ENCODE measurements at places on chromosomes 3 and 15.

DNA sequence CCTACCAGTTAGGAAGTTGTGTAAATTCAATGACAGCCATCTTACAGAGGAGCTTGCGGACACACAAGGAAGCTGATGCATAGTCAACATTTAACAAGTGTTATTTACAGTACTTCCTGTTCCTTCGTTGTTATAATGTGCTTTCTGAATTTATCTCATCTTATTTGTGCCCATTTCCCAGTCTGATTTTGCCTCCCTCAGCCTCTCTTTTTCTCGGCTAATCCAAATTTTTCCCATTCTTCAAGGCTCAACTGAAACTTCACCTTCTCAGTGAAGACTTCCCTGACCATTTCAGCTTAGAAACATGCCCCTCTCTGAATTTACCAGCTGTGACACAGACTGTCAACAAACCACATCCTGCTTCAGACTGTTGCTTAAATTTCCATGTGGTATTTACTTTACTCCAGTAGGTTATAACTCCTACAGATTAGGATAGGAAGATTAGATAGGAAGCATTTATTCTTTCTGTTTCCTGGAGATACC lies 55.7 kb upstream of the CP start:
- DNase-seq = peak; percentile 73

GRCh38 chr3:170419557-170420087 lies 954 bp downstream of the CLDN11 start:
- DNase-seq = no peak

GRCh38 chr3:54376939-54377578 lies 254.7 kb downstream of the CACNA2D3 start:
- DNase-seq = no peak

GRCh38 chr15:95266451-95267061 lies 1035.2 kb downstream of the MCTP2 start:
- DNase-seq = no peak

- DNase-seq = no peak
Measured at GRCh38 chr3:5181469-5182141, 5.9 kb upstream of the EDEM1 start.

- DNase-seq = no peak
Measured at GRCh38 chr3:71505767-71506350, 77.7 kb downstream of the FOXP1 start.

DNA sequence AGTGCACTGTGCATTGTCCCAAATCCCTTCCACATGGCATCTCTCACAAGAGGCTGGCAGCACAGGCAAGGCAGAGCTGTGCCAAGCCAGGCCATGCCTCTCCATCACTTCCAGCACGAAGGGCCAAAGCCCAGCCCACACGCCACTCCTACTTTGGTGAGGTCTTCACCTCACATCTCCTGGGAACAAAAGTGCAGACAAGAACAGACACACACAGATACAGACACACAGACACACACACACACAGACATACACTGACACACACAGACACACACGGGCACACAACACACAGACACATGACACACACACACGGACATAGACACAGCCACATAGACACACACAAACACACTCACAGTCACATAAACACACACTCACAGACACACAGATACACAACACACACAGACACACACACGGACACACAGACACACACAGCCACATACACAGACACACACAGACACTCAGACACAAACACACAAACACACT lies 233.3 kb downstream of the UACA start:
- no peak for DNase-seq

DNA sequence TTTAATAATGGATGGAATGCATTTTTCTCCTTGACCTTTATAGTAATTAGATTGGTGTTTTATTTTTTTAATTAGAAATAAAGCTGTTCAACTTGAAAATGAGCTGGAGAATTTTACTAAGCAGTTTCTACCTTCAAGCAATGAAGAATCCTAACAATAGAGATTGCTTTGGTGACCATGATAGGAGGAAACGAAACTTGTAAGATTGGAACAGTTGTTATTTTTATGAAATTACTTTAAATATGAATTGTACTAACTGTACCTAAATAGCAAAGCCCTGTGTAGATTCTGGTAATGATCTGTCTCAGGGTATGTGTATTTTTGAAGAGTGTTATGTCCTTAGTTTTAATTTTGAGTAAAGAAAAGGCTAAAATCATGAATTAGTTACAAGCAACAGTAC lies 44.4 kb downstream of the MFN1 start:
- DNase-seq = no peak

- DNase-seq = no peak
Measured at GRCh38 chr15:71248386-71248785, 133.1 kb downstream of the THSD4 start.

DNA sequence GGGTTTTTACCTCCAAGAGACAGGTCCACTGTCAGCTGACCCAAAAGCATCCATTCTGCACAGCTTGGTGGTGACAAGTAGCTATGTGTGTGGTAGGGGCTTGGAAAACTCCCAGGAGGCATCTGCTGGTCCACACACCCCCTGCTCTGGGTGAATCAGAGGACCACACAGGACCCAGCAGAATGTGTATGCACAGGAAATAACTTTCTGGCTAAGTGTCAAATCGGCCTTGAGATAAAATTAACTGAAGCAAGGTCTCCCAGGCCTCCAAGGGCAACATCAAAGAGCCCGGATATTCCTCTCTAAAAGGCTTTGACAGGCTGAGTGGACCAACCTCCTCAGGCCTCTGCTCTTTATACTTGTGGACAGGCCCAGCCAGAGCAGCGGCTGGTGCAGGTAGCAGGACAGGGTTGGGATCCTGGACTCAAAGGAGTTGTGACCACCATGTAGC lies 66.5 kb downstream of the CTNNB1 start:
- peak; percentile 73 for DNase-seq

DNA sequence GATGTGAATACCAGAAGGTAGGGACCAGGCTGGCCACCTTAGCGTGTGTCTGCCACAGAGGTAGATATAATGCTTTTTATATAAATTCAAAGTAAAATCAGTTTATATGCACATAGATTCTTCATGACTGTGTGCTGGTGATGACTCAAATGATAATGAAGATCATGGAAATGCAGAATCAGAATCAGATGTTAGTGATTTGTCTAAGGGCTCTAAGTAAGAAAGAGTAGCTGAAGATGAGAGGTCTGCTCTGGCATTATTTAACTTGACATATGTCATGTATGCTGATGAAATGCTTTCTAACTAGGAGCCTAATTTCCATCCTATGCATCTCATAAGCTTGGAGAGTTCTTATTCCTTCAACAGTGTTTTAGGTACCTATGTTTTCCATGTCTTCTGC lies 50.3 kb upstream of the DPH6 start:
- no peak for DNase-seq

DNA sequence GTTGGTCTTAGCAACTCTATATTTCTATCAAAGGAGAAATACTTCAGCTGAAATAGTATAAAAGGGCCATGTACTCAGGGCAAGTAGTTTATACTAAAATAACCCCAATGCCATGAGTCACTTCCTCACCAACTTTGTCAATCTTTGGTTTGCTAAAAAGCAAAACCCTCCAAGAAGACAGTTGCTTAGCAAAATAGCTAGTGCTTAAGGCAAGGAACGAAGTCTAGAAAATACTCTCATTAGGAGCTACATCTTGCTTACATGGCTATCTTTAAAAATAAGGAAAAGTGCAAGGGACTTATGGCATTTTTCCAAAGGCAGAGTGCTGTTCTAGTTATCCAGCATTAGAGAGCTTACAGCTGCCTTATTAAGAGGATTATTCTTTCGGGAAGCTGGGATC lies 28.4 kb downstream of the P3H2 start:
- no peak for DNase-seq

GRCh38 chr15:78170848-78171773 lies 21.9 kb downstream of the IDH3A start:
- DNase-seq = no peak

DNA sequence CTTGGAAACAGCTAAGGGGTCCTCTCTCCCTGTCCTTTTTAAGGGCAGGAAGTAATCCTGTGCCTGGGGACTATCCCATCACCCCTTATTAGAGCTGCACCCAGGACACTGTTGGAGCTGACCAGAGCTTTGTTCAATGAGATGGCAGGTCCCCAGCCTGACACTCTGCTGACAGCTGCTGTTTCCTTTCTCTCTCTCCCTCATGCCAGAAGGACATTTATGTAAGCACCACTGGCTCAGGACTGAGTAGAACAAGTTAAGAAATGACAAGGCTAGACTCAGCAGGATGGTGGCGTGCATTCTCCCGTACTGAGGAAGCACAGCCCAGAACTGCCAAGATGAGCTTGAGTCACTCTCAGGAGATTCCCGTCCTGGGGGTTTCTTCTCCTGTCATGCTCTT lies 17.3 kb downstream of the GJD2 start:
- DNase-seq = no peak

DNA sequence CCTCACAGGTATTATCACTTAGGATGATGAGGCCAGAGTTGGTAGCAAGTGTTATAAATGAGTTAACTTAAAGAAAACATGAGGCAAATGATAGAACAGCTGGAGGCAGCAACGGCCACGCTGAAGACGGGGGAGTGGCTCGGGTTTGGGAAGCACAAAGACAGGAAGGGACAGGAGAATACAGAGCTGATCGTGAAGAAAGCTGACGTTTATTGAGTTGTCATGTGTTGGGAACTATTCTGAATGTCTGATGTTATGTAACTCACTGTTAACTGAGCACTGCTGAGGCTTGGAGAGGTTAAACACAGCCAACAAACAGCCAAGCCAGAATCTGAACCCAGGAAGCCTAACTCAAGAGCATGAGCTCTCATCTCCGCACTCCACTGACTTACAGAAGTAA lies 42.3 kb downstream of the FGD5 start:
- DNase-seq = no peak

DNA sequence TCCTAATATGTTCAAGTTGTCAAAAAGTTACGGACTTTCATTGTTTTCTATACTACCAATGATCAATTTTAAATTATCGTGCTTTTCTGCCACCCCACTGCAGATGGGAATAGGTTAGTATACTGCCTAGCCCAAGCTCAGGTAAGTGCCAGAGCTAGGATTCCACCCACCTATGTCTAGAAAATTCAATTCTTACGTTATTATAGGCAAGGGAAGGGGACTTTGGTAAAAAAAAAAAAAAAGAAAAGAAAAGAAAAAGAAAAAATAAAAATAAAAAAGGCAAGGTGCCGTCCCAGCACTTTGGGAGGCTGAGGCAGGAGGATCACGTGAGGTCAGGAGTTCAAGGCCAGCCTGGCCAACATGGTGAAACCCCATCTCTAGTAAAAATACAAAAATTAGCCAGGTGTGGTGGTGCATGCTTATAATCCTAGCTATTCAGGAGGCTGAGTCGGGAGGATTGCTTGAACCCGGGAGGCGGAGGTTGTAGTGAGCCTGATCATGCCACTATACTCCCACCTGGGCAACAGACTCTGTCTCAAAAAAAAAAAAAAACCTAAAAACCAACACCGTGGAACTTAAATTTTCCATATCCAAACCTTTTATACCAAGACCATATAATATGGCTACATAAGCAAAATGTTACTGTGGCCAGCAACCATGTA lies 1.3 kb downstream of the RPL22L1 start:
- no peak for DNase-seq

GRCh38 chr3:179196098-179196497 lies 47.9 kb downstream of the PIK3CA start:
- DNase-seq = peak; percentile 67

- DNase-seq = no peak
Measured at GRCh38 chr15:59839906-59840305, 150.8 kb upstream of the BNIP2 start.

GRCh38 chr3:50584391-50584790 lies 15.1 kb downstream of the HEMK1 start:
- no peak for DNase-seq

- DNase-seq = no peak
Measured at GRCh38 chr3:187741403-187742350, 3.6 kb downstream of the BCL6 start.

DNA sequence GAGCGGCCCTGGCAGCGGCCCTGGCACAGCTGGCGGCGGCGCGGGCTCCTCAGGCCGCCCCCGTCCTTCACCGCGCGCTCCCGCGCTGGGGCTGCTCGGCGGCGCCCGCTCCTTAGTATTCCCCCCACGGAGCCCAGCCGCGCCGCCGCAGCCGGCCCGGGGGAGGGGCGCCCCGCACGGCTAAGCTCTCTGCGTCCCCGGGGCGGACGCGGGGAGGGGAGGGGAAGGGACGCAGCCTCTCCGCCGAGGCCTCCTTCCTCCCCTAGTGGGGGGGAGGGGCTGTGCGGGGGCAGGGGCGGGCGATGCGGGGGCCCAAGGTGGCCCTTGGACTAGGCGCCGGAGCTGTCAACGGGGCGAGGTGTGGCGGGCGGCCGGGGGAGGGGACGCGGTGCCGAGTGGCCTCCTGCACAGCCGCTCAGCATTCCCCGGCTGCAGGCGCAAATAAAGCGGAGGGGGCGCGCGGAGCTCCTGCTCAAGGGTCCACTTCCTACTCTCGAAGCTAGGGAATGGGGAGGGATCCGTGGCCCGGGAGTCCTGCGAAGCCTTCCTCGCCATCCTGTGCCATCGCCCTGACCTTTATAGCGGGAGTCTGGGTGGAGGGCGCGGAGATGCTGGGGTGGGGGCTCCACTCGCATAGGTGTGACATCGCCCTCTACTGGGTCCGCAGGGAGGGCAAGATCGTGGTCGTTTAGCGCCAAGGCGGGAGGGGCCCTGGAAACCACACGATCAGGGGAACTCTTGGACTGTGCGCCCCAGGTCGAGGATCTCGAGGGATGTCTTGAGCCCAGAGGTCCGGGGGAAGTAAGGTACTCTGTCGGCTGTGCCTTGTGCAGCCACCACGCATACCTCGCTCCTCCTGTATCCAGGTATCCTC lies 22.2 kb downstream of the EPHB3 start:
- no peak for DNase-seq

DNA sequence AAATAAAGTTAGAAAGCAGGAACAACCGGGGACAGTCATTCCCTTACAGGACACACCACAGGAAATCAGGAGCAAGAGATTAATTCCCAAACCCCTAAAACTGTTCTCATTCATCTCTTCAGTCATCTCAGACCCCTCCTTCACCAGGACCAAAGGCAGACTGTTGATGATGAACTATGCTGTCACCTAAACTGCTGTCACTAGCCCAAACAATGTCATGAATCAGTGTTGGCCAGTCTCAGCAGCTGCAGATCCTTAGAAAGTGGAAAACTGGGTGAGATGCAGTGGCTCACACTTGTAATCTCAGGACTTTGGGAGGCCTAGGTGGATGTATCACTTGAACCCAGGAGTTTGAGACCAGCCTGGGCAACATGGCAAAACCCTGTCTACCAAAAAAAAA lies 909.6 kb downstream of the ROBO1 start:
- no peak for DNase-seq

GRCh38 chr3:143896486-143896885 lies 48.2 kb upstream of the SLC9A9 start:
- no peak for DNase-seq

- no peak for DNase-seq
Measured at GRCh38 chr3:27319304-27319703, 49.9 kb downstream of the NEK10 start.

- DNase-seq = no peak
Measured at GRCh38 chr3:191008074-191008473, 145.6 kb upstream of the GMNC start.

- DNase-seq = peak; percentile 40
Measured at GRCh38 chr15:98599909-98600691, 48.2 kb upstream of the IGF1R start.

GRCh38 chr15:31974855-31975829 lies 55.2 kb upstream of the CHRNA7 start:
- DNase-seq = no peak

Data from non-pigmented ciliary epithelial cell (primary cell).